ENCODE measurements at places on chromosomes 5 and 9.

- DNase-seq = no peak
These were observed 273.2 kb downstream of the SAXO1 start for GRCh38 chr9:18759827-18760226.

DNA sequence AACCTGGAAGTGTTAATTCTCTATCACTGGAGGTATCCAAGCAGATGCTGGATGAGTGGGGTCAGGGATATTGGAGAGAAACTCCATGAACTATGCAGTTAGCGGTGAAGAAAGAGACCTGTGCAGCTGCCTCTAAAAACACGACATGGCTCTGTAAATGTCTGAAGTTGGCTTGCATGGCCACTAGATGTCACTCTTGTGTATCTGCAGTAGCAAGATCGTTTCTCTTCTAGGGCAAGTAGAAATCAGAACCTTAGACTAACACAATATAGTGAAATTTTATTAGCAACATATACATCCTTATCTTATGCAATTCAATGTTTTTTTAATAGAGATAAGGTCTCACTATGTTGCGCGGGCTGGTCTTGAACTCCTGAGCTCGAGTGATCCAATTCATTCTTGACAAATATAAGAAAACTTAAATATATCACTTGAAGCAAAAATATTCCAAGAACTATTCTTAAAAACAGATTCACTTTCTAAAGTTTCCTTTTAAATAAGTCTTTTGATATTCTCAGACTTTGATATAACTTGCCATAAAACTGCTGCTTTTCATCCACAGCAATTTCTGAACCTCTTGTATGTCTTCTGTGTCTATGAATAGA is 2.9 kb downstream of the OR2S2 start:
- DNase-seq = peak; percentile 80

- DNase-seq = no peak
These were observed 125.9 kb downstream of the TRPM3 start for GRCh38 chr9:70995511-70995910.

DNA sequence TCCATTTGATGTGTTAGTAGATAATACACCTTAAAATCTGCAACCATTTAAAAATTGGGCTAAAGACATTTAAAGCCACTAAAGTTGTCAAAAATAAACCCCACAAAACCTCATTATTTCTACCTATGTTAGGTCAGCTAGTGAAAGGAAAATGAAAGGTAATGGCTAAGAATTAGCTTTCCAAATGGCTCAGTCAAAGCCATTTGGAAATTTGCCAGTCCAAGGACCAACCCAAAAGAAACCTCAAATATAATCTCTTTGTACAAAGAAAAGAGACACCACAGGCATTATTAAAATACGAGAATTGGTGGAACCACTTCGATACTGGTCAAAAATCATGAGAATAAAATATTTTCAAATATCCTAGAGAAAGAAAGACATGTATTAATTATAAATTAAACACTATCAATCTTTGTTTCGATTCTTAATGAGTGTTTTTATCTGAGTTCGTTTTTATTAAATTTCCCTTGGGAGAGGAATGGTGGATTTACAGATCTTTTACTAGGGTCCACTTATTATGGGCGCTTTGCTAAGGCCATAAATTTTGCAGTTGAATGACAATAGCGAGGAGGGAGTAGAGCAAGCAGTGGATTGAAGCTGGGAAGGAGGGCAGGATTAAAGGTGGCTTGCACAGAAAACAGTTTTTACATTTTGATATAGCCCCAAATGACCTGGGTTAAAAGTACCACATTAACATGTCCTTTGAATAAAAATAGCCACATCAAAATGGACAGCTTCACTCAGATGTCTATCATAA is 116.8 kb upstream of the SHB start:
- DNase-seq = no peak

- DNase-seq = no peak
These were observed 23.2 kb downstream of the RETREG1 start for GRCh38 chr5:16593628-16594027.

DNA sequence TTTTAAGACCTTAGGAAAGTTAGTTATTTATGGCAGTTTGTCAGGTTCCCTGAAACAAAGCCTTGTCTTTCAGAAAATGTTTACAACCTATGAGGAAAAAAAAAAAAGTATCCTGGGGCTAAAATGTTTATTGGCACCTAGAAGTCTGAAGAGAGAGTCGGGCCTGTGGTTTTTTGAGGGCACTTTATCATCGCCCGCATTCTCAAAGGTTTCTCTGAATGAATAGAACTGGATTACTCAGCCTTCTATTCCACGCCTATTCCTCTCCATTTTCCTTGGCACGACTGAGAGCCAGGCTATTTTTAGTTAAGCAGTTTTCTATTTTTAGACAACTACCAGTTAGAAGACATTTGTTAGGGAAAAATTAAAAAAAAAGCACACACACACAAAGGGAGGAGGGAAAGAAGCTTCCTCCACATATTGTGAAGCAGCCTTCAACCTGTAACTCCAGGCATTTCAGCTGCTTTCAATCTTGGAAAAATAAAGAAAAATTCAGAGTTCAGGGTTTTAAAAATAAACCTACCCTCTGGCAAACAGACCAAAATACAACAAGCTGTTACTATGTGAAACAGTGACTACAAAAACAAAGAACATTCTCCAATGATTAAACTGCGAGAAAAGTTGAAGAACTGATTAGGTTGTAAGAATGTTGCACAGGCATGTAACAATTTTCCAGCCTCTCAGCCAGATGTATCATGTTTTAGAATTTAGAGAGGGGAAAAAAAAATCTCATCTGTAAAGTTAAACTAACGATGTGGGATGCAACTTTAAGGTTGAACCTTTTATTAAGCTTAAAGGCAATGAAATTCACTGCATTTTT is 97.0 kb downstream of the MEF2C start:
- no peak for DNase-seq

- DNase-seq = no peak
These were observed 56.1 kb upstream of the PIP5K1B start for GRCh38 chr9:68648971-68649370.

DNA sequence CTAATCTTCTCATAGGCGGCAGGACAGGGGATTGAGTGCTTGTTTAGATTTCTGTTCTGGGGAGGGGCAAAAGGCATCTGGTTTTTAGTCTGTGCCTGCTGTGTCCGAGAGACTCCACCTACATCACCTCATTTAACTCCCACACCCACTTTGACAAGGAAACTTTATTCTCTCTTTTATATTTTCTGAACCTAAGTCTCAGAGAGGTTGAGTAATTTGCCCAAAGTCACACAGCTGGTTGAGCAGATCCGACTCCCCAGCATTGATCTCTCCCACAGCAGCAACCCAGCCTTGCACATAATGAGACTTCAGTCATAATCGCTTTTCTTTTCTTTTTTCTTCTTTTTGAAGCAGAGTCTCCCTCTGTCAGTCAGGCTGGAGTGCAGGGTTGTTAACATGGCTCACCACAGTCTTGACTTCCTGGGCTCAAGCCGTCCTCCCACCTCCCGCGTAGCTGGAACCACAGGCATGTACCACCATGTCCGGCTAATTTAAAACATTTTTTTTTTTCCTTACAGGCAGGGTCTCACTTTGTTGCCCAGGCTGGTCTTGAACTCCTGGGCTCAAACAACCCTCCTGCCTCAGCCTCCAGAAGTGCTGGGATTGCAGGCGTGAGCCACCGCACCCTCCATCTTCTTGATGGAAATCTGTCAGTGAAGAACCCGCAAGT is 36.5 kb upstream of the ANKRD33B start:
- no peak for DNase-seq

DNA sequence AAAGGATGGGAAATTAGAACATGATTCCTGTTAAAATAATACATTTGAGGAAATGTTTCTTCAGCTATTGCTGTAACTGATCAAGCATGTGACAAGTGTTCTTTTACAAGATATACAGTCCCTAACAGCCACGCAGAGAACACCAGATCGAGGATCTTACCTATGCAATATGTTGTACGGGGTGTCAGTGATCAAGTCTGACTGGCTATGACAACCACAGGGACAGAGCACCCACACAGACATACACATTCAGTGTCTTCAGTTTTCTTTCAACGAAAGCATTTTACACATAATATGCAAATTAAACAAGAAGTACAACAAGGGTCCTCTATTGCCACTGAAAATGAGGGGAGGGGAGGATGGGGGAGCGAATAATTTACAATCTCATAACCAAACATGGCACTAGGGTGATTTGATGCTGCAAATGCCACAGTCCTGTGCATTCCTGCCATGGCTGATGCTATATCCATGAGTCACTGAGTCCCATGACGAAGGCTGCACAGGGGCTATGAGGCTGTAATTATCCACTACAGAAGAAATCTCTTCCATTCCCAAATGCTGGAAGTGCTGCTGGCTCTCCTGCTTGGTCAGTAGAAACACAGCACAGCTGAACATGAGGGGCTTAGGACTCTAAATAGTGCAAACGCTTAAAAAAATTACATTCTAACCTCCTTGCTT is 118.2 kb downstream of the KLHL3 start:
- DNase-seq = no peak

DNA sequence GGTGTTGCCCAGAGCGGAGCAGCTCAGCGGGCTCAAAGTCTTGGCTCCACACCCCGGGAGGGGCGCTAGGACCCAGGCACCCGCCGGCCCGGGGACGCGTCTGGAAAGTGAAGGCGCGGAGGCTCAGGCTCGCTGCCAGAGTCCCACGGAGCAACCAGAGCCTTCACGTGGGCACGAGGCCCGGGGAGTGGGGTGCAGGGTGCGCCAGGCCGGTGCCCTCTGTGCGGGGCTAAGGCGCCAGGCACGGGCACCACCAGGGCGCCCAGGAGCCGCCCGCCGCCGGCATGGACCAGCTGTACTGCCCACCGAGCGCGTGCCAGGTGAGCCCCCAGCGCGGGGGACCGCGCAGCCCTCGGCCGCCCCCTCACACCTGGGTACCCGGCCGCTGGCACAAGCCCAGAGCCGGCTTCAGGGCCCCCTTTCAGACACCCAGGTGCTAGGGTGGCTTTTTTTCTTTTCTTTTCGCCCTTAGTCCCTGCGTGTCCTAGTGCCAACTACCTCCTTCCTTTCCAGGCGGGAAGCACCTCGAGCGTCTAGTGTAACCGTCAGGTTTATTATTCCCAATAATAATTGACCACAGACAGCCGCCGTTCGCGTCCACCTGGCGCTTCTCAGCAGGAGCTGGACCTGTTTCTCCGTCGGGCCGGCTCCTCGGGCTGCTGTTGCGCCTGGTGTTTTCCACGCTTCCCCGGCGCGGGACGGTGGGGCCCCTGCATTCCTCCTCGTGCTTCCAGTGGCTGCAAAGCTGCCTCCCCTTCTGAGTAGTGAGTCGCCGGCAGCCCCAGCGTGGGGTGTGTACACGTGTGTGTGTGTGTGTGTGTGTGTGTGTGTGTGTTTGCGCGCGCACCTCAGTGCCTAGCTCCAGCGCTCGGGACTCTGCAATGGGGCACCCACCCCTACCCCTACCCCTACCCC is 30.1 kb upstream of the PDE8B start:
- no peak for DNase-seq
